A549 treated with RU486 at 1 μM for 4 hours (cell line): ENCODE measurements at places on chromosomes 1 and 21. TPM values are rescaled to one million over a fixed set of nuclear protein-coding genes. Genes with fewer than 3 reads are reported as not detected.

The FMO5 gene
- 0.17 to 0.35 TPM (median 0.18 TPM) in 4 of 5 replicates, not detected in the other for total RNA-seq

The TEX38 gene
- total RNA-seq = 0.13 TPM in 1 of 5 replicates, not detected in the others

The IFI44 gene
- total RNA-seq = 0.25 to 1.1 TPM (median 0.69 TPM) in 5 replicates

The CFAP107 gene
- not detected in 5 replicates for total RNA-seq

The FAM151A gene
- not detected in 5 replicates for total RNA-seq

The SH2D1B gene
- 0.05 to 0.37 TPM (median 0.12 TPM) in 4 of 5 replicates, not detected in the other for total RNA-seq

The C1orf105 gene
- total RNA-seq = not detected in 5 replicates

The ZNF648 gene
- total RNA-seq = not detected in 5 replicates

The SPATA17 gene
- 2.7 to 3.9 TPM (median 2.8 TPM) in 5 replicates for total RNA-seq

The CYP4B1 gene
- not detected in 5 replicates for total RNA-seq

The OR4F29 gene
- not detected in 5 replicates for total RNA-seq

The TTC22 gene
- 0.08 TPM in 1 of 5 replicates, not detected in the others for total RNA-seq
